ENCODE measurements at places on chromosomes 7 and 10.

DNA sequence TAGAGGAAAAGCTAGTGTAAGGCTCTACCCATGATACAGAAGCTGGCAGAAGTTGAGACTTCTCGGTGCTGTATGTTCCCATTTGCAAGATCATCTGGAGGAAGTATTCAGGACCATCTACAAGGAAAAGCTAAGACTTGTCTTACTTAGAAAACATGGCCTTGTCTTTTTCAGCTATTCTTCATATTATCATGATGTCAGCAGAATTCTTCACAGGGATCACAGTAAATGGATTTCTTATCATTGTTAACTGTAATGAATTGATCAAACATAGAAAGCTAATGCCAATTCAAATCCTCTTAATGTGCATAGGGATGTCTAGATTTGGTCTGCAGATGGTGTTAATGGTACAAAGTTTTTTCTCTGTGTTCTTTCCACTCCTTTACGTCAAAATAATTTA lies 79.6 kb upstream of the SCIN start:
- DNase-seq = no peak

DNA sequence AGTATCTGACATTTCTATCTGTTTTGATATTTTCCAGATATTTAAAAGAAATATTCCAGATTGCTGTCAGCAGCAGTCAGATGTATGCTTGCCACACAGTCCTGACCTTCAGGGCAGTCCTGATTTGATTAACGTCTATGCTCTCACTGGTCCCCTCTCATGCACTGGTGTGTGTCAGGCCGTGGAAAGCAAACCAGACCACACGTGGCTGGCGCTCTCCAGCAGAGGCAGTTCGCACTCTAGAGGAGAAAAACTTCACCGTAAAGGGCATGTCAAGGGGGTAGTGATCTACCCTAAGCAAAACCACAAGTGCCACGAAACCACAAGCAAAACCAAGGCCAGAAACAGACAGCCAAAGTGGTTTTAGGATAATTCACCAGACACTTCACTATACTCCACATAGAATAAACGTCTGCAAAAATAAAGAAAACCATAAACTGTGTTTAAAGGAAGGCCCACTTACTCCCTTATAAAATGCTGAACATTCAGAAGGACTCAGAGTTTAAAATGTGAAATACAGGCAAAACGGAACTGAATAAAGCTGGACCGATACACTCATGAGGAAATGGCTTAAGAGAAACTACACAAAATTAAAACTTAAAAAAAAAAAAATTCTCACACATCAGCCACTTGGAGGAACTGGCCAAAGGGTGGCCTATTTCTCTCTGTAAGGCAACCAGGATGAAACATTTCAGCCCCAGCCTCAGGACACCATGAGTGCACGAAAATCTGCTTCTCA lies 26.4 kb downstream of the PARP12 start:
- no peak for DNase-seq

DNA sequence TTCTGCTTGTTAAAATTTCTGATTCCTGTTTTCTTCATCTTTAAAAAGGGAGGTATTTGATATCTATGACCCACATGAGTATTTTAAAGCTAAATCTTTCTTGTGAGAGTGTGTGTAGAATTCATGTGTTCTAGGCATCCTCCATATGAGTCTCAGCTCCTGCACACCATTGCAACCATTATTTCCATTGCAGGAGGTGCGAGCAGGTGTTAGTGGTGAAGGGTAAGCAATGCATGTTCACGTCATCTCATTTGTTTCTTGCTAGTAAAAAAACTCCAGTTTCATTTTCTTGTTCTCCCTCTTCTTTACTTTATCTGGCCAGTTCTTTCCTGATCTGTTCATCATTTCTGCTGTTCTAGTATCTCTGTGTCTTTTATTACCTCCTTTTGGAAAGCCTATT lies 100.5 kb downstream of the ADRA2A start:
- no peak for DNase-seq

GRCh38 chr10:11527691-11528255 lies 83.7 kb downstream of the USP6NL start:
- no peak for DNase-seq

GRCh38 chr7:112086496-112087254 lies 119.5 kb downstream of the DOCK4 start:
- DNase-seq = no peak

DNA sequence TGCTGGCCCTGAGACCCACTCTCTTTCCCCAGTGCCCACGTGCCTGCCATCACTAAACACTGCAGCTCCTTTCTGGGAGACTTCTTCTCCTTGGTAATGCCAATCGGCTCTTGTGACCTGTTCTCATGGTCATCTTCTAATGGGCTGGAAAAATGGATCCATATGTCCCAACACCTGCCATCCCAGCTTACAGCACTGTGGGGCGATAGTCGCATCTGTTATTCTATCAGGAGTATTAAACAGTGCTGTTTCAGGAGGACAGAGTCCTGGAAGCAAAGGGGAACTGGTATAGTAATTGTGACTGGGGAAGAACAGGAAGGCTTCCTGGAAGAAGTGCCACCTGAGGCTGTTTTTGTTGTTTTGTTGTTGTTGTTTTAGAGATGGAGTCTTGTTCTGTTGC lies 411.2 kb downstream of the GLRX3 start:
- DNase-seq = peak; percentile 65

DNA sequence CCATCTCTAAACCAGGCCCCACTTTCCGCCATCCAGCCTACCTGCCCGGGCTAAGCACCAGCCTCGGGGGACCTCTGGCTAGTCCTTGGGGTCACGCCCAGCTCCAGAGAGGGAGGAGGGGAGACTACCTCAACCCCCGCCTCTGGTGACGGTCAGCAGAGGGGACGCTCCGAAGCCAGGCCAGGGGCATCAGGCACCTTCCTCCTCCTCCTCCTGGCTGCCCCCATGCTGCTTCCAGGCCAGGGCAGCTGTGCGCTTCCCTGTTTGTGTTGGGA lies 4.0 kb upstream of the SMARCD3 start:
- peak; percentile 79 for DNase-seq

GRCh38 chr10:107232013-107232412 lies 67.5 kb upstream of the SORCS1 start:
- no peak for DNase-seq

DNA sequence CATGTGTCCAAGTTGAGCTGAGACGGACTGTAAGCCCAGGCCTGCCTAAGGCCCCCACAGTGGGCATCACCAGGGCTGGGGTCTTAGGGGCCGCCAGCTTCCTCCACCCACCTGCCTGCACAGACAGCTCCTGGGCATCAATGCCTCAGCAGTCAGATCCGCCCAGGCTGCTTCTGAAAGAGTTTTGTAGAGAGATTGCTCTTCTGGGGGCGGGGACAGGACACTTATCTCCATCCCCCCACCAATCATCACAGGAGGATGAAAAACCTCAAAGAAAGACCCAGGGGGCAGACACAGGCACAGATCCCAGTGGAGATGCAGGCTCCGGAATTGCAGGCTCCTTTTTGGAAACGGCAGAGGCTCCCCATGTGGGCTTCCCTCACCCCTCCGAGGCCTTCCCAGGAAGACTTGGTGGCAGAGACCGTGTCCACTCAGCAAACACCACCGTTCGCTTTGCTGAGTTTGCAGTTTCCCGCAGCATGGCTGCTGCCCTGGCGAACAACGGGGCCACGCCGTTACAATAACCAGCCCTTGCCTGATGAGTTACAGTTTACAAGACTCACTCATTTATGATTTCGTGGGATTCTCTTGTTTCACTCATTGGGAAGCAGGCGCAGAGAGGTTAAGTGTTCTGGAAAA lies 96.4 kb downstream of the MKI67 start:
- DNase-seq = no peak

GRCh38 chr7:10740805-10741204 lies 232.9 kb upstream of the PHF14 start:
- DNase-seq = no peak

DNA sequence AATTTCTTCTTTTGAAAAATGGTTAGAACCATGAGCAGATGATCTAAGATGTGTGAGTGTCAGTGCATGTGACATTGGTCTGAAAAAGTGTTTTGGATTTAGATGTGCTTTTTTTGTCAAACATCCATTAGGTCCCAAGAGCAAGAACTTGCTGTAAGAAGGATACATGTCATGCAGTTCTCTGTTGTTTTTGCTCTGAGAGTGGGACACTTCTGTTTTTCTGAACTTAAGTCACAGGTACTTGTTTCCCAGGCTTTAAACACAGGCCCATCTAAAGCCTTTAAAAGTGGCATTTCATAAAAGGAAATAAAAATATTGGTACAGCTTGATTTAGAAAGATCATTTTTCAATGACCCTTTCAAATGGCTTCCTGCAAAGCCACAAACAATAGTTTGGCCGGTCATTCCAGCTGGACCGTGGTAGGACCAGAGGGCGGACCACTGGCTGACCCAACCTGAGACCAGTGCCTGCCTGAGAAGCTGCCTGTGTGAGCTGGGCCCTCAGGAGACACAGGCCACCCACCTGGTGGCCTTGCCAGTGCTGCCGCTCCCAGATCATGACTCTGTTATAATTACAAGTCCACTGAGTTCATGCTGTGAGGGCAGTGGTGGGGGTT lies 92.7 kb downstream of the EEPD1 start:
- no peak for DNase-seq

DNA sequence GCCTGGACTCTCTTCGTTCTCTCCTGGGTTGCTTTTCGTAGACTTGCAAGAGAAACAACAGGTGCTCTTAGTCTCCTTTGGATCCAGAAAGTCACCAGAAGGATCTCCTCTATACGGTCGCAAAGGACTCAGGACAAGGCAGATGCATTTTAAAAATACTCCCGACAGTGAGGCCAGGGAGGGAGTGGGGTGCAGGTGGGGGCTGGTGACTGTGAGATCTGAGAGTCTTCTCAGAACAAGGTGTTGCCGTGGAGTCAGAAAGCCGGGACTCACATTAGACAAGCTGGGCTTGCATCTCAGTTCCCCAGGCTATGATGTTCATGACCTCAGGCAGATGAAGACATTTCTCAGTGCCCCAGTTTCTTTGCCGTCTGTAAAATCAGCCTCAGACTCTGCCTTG lies 507.2 kb downstream of the TCERG1L start:
- DNase-seq = peak; percentile 8

DNA sequence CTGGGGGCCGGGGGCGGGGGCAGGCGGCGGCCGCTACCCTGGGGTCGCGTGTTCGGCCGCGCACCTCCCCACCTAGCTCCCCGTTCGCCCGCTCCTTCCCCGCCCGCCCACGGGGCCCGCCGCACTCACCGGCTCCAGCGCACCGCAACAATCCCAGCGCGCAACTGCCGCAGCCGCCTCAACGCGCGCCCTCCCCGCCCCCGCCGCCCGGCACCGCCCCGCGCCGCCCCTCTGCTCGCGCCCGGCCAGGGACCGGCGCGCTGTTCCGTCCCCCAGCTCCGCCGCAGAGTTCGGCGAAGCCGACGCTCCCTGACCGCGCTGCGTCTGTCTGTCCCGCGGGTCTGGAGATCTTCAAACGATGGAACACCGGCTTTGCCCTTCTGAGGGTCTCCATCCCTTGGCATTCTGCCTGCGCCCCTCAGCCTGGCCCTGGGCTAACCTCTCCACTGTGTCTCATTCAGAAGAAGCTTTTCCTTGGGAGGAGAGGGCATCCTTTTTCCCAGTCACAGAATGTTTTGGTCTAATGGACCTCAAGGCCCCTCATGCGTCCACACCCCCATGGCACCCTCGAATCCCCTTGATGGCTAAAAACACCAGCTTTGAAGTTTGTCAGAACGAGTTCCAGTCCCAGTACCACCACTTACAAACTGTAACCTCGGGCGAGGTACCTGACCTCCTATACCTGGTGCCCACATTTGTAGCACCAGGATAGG lies at the start of gene NT5C2:
NT5C2 (minus strand) TSS at position 166 of the 713 bp plus-strand sequence. CDS start 18,314 bp downstream, outside the sequence.
- DNase-seq = peak; percentile 94

- no peak for DNase-seq
These were observed 60.8 kb downstream of the LARP4B start for GRCh38 chr10:870564-871166.

- no peak for DNase-seq
These were observed 173.4 kb downstream of the CACNB2 start for GRCh38 chr10:18313626-18314025.

GRCh38 chr7:105860793-105861192 lies 15.6 kb downstream of the ATXN7L1 start:
- DNase-seq = no peak

DNA sequence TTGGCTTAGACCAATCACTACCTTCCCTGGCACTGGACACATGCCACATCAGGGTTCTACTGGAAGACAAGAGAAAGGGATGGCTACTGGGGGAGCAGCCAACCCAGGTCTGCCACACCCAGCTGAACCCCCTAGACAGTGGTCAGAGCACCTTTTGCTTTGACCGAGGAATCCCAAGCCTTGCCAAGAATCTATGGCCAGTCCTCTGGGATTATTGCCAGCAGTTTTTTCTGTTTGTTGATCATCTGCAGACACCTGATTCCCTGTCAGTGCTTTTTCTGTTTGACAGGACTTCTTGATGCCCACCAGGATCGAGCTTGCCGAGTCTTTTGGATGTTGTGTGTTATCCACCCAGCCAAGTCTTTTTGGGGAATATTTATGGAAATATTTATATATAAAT lies 476.2 kb upstream of the GALNT17 start:
- no peak for DNase-seq

DNA sequence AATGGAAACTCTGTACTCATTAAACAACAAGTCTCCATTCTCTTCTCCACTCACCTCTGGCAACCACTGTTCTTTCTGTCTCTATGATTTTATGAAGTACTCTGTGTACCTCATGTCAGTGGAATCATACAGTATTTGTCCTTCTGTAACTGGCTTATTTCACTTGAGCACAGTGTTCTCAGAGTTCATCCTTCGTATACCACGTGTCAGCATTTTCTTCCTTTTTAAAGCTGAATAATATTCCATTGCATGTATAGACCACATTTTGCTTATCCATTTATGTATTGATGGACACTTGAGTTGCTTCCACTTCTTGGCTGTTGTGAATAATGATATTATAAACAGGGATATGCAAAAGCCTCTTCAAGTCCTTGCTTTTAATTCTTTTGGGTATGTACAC lies 333.0 kb upstream of the ZNF32 start:
- no peak for DNase-seq

- peak; percentile 46 for DNase-seq
These were observed 5.7 kb downstream of the GATA3 start for GRCh38 chr10:8060010-8060703.

DNA sequence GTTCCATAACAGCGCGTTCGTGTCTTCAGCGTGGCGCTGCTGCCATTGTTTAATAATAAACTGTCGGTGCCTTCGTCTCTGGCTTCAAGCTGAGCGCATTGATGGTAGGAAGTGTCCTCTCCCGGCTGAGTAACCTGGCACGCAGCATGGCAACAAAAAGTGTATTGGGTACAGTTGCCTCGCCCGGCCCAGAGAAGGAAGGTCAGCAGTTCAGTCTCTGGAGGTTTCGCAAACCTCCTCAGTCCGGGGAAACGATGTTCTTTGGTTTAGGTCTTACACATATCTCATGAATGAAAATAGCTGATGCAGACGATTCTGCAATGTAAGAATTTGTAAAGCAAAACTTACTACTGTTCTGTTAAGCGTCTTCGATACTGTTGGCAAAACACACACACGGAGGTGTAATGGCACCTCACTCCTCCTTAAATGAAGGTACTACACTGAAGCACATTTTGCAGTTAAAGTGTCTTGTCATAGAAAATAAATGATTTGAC lies 739 bp upstream of the CCDC186 start:
- no peak for DNase-seq

Measured in H7 (cell line).